ENCODE measurements at places on chromosomes 4 and X.

GRCh38 chr4:123556526-123556925 lies 159.9 kb downstream of the SPRY1 start:
- no peak overlapping the region for H3K4me3 ChIP-seq
- no peak for DNase-seq
- H3K27ac ChIP-seq = no peak overlapping the region
- H3K27me3 ChIP-seq = no peaks in the 10 kb centered on the region
- H3K4me1 ChIP-seq = peaks cover 13% of the 10 kb centered on the region

DNA sequence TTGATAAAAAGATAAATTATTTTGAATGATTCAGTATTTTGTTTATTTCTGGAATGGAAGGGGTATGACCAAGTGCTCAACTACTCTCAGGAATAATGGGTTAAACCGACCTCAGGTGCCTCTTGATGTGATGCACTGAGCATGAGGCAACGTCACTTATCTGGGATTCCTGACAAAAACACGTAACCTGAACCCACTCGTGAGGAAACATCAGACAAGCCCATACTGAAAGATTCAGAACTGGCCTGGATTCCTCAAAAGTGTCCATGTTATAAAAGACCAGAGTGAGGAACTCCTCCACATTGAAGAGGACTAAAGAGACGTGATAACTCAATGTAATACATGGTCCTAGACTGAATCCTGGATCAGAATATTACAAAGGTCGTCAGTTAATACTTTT lies 144.0 kb downstream of the FNIP2 start:
- no peak for DNase-seq
- H3K4me3 ChIP-seq = no peak overlapping the region
- peaks cover 5% of the 10 kb centered on the region for H3K27me3 ChIP-seq

DNA sequence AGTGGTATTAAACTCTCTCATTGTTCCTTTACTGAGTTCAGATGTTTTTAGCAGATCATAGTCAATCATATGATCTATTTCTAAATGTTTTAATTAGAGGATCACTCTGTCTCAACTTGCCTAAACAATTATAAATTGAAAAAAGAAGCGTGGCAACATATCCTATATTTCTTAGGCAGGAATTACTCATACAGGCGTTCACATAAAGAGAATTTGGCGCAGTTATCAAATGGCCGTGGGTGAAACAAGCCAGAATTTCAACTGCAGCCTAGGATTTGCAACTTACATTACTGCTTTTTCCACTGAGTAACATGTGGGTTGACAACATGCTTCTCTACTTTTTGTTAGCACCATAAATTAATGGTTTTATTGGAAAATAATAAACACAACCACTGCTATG lies 141.3 kb downstream of the CPE start:
- DNase-seq = no peak
- no peaks in the 10 kb centered on the region for H3K27me3 ChIP-seq
- no peaks in the 10 kb centered on the region for H3K4me1 ChIP-seq
- H3K27ac ChIP-seq = no peak overlapping the region
- H3K36me3 ChIP-seq = no peaks in the 10 kb centered on the region
- no peak overlapping the region for H3K4me3 ChIP-seq

DNA sequence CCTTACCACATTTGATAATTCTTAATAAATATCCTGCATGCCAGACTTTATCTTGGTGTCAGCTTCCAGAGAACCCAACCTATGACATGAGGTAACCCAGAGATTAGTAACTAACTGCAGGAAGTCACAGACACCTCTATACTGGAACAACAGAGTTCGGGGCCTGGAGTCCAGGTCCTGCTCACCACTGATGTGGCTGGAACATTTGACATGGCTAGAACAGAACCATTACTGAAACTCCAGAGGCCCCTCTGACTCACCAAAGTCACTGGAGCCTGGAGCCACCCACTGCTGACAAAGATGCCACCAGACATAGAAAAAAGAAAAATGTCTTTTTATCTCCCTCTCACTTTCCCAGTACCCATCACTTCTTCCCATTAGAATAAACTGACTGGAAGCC lies 403.7 kb downstream of the MID1IP1 start:
- H3K4me3 ChIP-seq = peak overlapping the region; percentile 28
- peak; percentile 44 for DNase-seq
- H3K27me3 ChIP-seq = peaks cover 14% of the 10 kb centered on the region
- peaks cover 13% of the 10 kb centered on the region for H3K4me1 ChIP-seq
- peaks cover 6% of the 10 kb centered on the region for H3K36me3 ChIP-seq

- H3K4me1 ChIP-seq = no peaks in the 10 kb centered on the region
- H3K27ac ChIP-seq = no peak overlapping the region
- DNase-seq = no peak
- no peaks in the 10 kb centered on the region for H3K27me3 ChIP-seq
- H3K4me3 ChIP-seq = no peak overlapping the region
Measured at GRCh38 chr4:130336585-130337217, 1240.7 kb downstream of the C4orf33 start.

DNA sequence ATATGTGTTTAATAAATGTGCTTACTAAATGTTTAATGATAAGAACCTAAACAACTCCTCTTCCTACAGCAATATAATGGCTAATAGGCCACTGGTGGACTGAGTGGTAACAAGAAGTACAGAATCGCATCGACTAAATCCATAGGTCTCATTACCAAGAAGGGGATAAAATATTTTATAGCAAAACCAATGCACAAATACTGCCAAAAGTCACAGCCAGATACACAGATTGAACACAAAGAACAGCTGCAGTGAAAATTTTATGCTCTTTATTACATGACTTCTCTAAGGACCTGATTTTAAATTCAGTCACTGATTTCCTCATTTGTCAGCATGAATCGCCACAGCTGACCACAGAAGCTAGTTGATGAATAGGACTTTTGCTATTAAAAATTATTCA lies 285.4 kb downstream of the DHX15 start:
- H3K27ac ChIP-seq = no peak overlapping the region
- no peak for DNase-seq
- H3K27me3 ChIP-seq = no peaks in the 10 kb centered on the region

DNA sequence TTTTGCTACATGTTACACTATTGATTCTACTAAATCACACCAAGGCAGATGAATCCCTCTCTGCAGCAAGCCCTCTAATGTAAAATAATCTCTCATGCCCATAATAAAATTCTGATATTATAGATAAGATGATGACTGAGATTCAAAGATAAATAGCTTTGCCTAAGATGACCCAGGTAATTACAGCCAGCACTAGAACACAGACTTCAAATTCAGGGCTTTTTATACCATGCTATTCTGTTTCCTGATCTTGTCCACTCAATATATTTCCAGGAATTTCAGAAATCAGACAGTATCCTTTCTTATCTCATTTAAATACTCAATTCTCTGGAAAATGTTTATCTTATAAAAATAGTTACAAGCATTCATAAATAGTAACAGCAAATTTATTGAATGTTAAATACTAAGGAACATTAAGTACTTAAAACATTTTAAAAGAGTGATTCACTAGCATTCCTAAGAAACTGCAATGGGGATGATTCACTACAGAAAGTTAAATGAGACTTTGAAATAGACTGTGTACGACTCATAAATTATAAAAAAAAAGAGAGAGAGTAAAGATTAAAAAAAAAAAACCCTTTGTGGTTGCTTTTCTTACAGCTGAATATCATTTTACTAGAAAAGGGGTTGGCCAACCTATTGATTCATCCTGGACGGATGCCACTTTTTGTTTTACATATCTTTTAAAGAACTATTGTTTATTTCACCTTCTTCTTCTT lies 45.8 kb upstream of the IL21 start:
- H3K4me3 ChIP-seq = no peak overlapping the region
- DNase-seq = no peak
- peaks cover 12% of the 10 kb centered on the region for H3K27me3 ChIP-seq
- H3K4me1 ChIP-seq = no peaks in the 10 kb centered on the region

GRCh38 chrX:154718616-154719015 lies 32.3 kb downstream of the GAB3 start:
- peak overlapping the region; percentile 16 for H3K27ac ChIP-seq
- DNase-seq = no peak
- no peaks in the 10 kb centered on the region for H3K27me3 ChIP-seq
- peaks cover 29% of the 10 kb centered on the region for H3K4me1 ChIP-seq
- H3K36me3 ChIP-seq = no peaks in the 10 kb centered on the region

DNA sequence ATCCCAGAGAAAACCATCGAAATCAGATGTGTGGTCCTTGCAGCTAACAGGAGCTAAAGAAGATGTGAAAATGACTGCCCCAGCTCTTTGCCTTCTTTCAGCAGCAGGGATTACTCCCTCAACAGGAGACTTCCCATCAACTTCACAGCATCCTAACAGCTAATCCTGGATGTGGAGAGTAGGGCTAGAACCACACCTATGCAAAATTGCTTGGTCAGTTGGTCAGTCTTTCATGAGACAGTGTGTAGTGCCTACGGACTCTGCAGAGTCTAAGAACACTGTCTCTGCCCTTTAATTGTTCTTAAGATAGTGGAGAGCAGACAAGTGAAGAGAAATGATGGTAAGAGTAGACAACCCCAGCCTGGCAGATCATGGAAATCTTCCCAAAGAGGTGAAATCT lies 133.5 kb downstream of the COL4A6 start:
- DNase-seq = no peak
- no peak overlapping the region for H3K4me3 ChIP-seq
- no peaks in the 10 kb centered on the region for H3K27me3 ChIP-seq
- H3K27ac ChIP-seq = no peak overlapping the region

DNA sequence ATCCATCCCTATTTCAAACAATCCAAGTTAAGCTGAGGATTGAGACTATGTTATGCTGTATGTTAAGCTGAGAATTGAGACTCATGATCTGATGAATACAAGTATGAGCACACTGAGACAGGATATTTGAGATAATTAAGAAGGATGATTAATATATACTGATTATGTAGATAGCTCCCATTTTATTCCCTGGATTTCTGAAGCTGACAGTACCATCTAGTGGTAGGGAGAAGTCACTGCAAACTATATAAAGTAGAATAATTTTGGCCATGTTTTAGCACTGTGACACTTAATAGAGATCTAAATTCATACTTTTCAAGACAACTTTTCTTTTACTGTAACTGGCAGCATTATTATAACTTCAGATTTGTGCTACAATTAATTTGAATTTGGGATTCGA lies 63.8 kb upstream of the HPRT1 start:
- H3K27me3 ChIP-seq = no peaks in the 10 kb centered on the region
- no peak overlapping the region for H3K27ac ChIP-seq
- H3K36me3 ChIP-seq = peaks cover 20% of the 10 kb centered on the region
- H3K4me1 ChIP-seq = no peaks in the 10 kb centered on the region
- no peak overlapping the region for H3K4me3 ChIP-seq

GRCh38 chr4:57462843-57463242 lies 352.7 kb upstream of the IGFBP7 start:
- H3K36me3 ChIP-seq = no peaks in the 10 kb centered on the region
- H3K4me1 ChIP-seq = no peaks in the 10 kb centered on the region
- no peaks in the 10 kb centered on the region for H3K27me3 ChIP-seq
- H3K27ac ChIP-seq = no peak overlapping the region
- no peak overlapping the region for H3K4me3 ChIP-seq

GRCh38 chrX:112025753-112026152 lies 56.8 kb downstream of the TRPC5 start:
- no peak overlapping the region for H3K27ac ChIP-seq
- H3K4me3 ChIP-seq = no peak overlapping the region
- H3K4me1 ChIP-seq = no peaks in the 10 kb centered on the region
- no peak for DNase-seq
- no peaks in the 10 kb centered on the region for H3K36me3 ChIP-seq
- H3K27me3 ChIP-seq = no peaks in the 10 kb centered on the region

GRCh38 chrX:112630187-112630586 lies 49.6 kb downstream of the LHFPL1 start:
- H3K36me3 ChIP-seq = no peaks in the 10 kb centered on the region
- H3K27ac ChIP-seq = no peak overlapping the region
- no peaks in the 10 kb centered on the region for H3K4me1 ChIP-seq
- H3K27me3 ChIP-seq = peaks cover 12% of the 10 kb centered on the region
- H3K4me3 ChIP-seq = no peak overlapping the region

GRCh38 chrX:155662282-155662681 lies 49.5 kb upstream of the TMLHE start:
- no peaks in the 10 kb centered on the region for H3K27me3 ChIP-seq
- no peak overlapping the region for H3K4me3 ChIP-seq
- H3K4me1 ChIP-seq = no peaks in the 10 kb centered on the region
- DNase-seq = no peak

- no peak for DNase-seq
- H3K36me3 ChIP-seq = peaks cover 14% of the 10 kb centered on the region
Measured at GRCh38 chrX:56569378-56570057, 6.1 kb downstream of the UBQLN2 start.

- no peak overlapping the region for H3K4me3 ChIP-seq
- DNase-seq = no peak
- H3K36me3 ChIP-seq = peaks cover 50% of the 10 kb centered on the region
- no peak overlapping the region for H3K27ac ChIP-seq
- no peaks in the 10 kb centered on the region for H3K27me3 ChIP-seq
- H3K4me1 ChIP-seq = peaks cover 11% of the 10 kb centered on the region
Measured at GRCh38 chrX:2717312-2717711, 26.2 kb downstream of the CD99 start.

DNA sequence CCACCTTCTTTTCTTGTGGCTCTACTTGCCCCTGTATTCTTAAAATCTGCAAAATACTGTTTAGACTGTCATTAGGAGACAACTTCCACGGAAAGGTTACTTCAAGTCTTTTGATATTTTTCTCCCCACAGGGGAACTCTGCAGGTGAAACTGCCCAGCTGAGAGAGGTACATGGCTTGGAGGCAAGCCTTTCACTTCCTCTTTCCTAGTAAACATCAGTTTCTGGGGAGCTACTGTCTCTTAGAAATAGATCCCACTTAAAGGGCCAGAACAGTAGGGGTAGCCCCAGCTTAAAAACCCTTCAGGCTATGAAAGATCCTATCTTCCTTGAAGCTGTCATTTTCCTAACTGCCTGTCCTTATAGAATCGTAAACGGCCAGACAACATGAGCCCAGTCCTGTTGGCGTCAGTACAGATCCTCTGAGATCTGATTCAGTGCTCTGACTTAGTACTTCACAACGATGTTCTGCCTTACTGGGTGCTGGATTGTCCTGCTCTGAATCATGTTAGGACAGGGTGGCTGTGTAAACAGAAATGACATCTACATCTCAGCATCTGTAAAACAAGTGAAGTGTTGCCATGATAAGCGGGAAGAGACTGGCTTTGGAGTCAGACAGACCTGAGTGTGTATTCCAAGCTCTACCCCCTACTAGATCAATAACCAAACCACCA lies 102.1 kb downstream of the ITIH6 start:
- H3K36me3 ChIP-seq = no peaks in the 10 kb centered on the region
- peak overlapping the region; percentile 63 for H3K27ac ChIP-seq
- H3K4me1 ChIP-seq = peaks cover 5% of the 10 kb centered on the region
- peak overlapping the region; percentile 1 for H3K4me3 ChIP-seq

GRCh38 chr4:153534792-153535629 lies 68.9 kb downstream of the TMEM131L start:
- H3K36me3 ChIP-seq = peaks cover 32% of the 10 kb centered on the region
- DNase-seq = no peak
- no peak overlapping the region for H3K4me3 ChIP-seq
- peaks cover 91% of the 10 kb centered on the region for H3K4me1 ChIP-seq
- H3K27me3 ChIP-seq = no peaks in the 10 kb centered on the region

DNA sequence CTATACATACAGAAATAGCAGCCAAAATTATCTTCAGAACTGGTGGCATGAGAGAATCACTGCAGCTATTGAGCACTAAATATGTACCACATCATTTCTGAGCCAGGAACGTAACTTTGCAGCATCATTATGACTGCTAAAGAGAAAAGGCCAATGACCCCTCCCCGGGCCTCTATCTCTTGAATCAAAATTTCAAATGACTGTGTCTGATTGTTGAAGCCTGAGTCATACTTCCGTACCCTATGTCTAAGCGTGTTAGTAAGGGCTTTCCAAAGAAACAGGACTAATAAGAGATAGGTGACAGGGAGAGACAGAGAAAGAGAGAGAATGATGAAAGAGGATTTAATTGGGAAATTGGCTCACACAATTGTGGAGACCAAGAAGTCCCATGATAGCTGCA lies 445.5 kb upstream of the SPANXN1 start:
- no peak for DNase-seq
- H3K4me3 ChIP-seq = no peak overlapping the region
- H3K4me1 ChIP-seq = no peaks in the 10 kb centered on the region
- H3K27ac ChIP-seq = no peak overlapping the region

All from stimulated activated naive B cell treated with anti-CD40 and anti-IgM and Interleukin-4, amounts not matched to agents 10 μg/mL and 1 μg/mL and 100 μg/mL, for 72 hours (primary cell).